ENCODE measurements at places on chromosomes 5 and 9. TPM values are rescaled to one million over a fixed set of nuclear protein-coding genes. Genes with fewer than 3 reads are reported as not detected.
A peak's percentile ranks its signal among the peaks of the same experiment; 100 is the strongest.

F12 gene
- 0.63 TPM for total RNA-seq

DNA sequence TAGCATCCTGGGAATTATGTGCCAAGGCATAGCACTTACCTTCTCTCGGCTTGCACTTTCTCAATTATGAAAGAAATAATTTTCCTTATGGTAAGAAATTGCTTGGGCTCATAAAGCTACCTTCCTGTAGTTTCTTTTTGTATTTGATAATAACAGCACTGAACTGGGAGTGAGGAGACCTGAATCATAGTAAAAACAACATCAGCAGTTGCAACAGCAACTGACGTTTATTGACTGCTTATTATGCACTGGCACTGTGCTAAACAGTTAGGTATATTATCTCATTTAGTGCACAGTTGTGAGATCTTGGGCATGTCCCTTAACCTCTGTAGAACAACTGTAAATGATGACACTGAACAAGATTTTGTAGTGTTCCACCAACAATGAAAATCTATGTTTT lies 135.2 kb downstream of the DOCK2 start:
- no peaks in the 10 kb centered on the region for H3K4me1 ChIP-seq
- H3K36me3 ChIP-seq: no peaks in the 10 kb centered on the region
- H3K27ac ChIP-seq: no peak overlapping the region

DNA sequence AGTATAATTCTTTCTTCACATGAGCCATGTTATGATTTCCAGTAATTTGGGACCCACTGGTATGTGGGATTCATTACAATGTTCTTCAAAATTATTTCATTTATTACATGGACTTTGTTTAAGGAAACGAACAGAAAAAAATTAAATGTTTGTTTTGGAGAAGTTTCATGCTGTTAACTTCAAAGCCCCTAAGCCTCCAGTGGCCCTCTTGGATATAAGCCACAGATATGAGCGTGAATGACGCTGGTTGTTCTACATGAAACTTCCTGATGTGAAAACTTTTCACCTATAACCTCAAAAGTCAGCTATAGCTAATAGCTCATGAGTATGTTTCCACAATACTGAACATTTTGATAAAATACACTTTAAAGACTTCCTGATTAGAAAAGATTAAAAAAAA lies 334.2 kb downstream of the PDE4D start:
- H3K4me3 ChIP-seq: no peak overlapping the region
- H3K36me3 ChIP-seq: no peaks in the 10 kb centered on the region
- no peaks in the 10 kb centered on the region for H3K27me3 ChIP-seq
- no peak for DNase-seq
- H3K27ac ChIP-seq: no peak overlapping the region
- H3K4me1 ChIP-seq: no peaks in the 10 kb centered on the region

NR2F1 gene
- total RNA-seq: 50.7 TPM

DNA sequence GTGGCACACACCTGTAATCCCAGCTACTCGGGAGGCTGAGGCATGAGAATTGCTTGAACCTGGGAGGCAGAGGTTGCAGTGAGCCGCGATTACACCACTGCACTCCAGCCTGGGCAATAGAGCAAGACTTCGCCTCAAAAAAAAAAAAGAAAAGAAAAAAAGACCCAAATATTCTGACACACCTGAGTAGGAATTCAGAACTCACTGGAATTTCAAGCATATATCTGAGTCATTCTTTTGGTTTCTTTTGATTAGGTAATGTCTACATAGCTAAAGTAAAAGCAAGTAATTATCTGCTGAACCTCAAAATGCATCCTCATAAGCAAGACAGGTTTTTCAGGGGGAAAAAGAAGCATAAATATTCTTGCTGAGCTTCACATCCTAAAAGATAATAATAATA lies 35.9 kb downstream of the ANKRD31 start:
- H3K27ac ChIP-seq: no peak overlapping the region
- H3K36me3 ChIP-seq: no peaks in the 10 kb centered on the region
- no peak for DNase-seq
- no peak overlapping the region for H3K4me3 ChIP-seq

ADAM19 gene
- total RNA-seq: 17.1 TPM

GRCh38 chr9:70040376-70040903 lies 3.2 kb upstream of the MAMDC2 start:
- H3K27ac ChIP-seq: no peak overlapping the region
- no peaks in the 10 kb centered on the region for H3K36me3 ChIP-seq
- H3K4me3 ChIP-seq: no peak overlapping the region
- H3K4me1 ChIP-seq: peaks cover 20% of the 10 kb centered on the region

- H3K36me3 ChIP-seq: no peaks in the 10 kb centered on the region
- no peaks in the 10 kb centered on the region for H3K4me1 ChIP-seq
- no peak for DNase-seq
- no peak overlapping the region for H3K27ac ChIP-seq
Measured at GRCh38 chr5:33921002-33921401, 15.2 kb upstream of the RXFP3 start.

DNA sequence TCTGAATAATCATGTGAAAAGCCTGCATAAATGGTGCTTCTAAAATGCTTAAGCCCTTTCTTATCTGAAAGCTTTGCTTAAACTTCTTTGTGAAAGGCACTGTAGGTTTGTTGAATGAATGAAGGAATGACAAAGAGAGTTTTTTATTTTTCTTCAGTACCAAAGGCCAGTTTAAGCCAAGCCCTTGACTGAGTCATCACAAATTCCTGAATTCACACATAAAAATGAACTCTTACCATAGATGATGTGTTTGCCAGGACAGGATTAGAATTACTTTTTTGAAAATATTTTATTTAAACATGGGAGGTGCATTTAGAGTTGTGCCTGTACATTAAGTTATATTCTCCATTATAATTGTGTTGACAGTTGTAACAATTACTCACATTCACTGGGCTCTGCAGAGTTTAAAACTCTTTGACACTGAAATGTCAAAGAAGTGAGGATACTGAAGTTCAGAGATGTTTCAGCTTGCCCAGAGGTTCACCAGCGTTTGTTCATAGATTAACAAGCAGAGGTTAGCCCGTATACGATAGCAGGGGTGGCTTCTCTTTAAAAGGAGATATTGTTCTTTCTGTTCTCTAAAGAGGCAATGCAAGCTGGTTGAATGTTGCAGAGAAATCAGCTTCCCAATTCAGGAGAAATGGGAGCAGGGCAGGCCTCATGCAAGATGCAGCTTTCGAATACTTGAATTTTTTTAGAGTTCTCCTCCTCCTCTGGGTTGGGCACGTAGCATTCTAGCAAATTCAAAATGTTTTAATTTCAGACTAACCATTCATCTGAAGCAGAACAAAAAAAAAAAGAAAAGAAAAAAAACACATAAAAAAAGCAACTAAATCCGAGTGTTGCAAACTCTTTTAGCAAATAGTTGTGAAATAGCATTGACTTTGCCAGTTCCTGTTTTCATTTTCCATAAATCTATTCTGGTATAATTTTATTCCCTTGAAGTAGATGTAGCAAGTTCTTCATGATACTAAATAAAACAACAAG lies 358.7 kb upstream of the KLF4 start:
- H3K4me1 ChIP-seq: no peaks in the 10 kb centered on the region
- H3K4me3 ChIP-seq: no peak overlapping the region
- no peaks in the 10 kb centered on the region for H3K36me3 ChIP-seq
- H3K27me3 ChIP-seq: no peaks in the 10 kb centered on the region
- H3K27ac ChIP-seq: peak overlapping the region; percentile 43

DNA sequence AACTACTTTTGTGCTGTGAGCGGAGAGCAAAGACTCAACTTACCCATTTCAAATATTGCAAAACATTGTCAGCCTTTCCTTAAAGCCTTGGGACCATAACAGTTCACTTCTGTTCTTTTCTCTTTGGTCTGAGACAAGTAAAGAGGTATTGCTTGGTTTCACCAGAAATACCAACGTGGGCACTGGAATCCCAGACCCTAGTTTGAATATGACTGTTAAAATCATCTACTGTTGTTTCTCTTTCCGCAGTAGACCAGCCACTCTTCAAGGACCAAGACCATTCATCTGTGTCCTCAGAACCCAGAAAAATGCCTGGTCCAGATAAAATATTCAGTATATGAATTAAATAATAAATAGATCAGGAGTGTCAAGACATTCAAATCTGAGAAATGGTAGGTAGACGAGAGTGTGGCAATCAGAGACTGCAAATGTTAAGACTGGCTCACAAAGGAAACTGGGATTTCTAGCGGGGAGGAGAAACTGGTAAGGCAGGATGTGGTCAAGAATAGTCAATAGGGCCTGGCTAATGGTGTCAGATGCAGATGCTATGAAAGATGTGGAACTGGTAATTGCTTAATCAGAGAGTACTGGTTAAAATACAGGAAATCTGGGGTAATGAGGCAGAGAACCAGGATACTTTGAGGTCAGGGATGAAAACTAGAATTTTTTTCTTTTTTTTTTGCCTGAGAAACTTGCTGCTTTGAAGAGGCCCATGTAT lies 82.1 kb upstream of the IL33 start:
- DNase-seq: no peak
- no peaks in the 10 kb centered on the region for H3K4me1 ChIP-seq
- no peak overlapping the region for H3K4me3 ChIP-seq
- H3K27ac ChIP-seq: no peak overlapping the region
- H3K27me3 ChIP-seq: peaks cover 4% of the 10 kb centered on the region

C8G gene
- total RNA-seq: 1.2 TPM

PCDHGC4 gene
- 2.5 TPM for total RNA-seq

LCN9 gene
- total RNA-seq: not detected

PLAC8L1 gene
- total RNA-seq: 0.47 TPM

GRCh38 chr5:124972703-124973102 lies 226.3 kb upstream of the ZNF608 start:
- no peaks in the 10 kb centered on the region for H3K27me3 ChIP-seq
- no peak overlapping the region for H3K27ac ChIP-seq
- no peak overlapping the region for H3K4me3 ChIP-seq
- H3K4me1 ChIP-seq: no peaks in the 10 kb centered on the region
- DNase-seq: no peak

DNA sequence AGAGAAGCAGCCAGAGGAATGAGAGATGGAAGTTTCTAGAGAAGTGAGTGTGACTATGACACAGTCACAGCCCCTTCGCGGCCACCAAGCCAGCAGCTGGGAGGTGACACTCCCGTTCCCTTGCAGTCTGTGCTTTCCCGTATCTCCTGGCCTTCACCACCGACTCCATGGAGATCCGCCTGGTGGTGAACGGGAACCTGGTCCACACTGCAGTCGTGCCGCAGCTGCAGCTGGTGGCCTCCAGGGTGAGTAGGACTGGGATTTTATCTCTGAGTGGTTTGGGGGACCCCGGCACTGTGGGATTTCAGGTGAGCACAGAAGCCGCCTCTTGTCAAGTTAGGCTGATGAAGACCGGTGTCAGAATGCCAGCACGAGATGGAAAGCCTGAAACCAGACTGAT lies 12.1 kb upstream of the SLC2A8 start:
- no peaks in the 10 kb centered on the region for H3K36me3 ChIP-seq
- H3K27me3 ChIP-seq: no peaks in the 10 kb centered on the region
- peaks cover 4% of the 10 kb centered on the region for H3K4me1 ChIP-seq
- no peak for DNase-seq
- no peak overlapping the region for H3K27ac ChIP-seq

DNA sequence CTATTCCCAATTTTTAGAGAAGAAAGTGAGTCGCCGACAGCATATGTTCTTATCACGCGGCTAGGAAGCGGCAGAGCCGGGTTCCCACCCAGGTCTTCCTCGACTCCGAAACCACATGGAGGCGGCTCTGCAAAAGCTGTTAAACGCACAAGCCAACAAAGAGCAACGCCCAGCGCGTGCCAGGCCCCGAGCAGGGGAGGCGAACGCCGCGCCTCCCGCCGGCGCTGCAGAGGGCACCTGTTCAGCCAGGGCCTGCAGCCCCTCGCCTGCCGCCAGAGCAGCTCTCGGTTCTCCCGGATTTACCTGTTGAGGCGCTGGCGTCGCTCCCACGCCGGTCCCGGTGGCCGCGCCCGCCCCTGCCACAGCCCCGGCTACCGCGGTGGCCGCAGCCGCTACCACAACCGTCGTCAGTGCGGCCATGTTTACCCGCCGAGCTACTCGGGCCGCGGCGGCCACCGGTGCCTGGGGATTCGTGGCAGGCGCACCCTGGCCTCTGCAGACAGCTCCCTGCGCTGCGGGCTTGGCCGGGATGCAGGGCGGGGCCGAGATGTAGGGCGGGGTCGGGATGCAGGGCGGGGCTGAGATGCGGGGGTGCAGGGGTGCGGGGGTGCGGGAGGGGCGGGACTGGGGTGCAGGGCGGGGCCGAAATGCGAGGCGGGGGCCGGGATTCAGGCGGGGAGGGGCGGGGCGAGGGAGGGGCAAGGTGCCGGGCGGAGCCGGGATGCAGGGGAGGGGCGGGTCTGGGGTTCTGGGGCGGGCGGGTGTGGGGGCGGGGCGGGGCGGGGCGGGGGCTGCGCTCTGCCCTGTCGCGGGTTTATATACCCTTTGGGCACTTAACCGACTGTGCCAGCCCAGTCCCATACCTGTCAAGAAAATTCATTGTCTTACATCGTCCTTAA lies at the start of gene CCDC112:
CCDC112 (minus strand) TSS at position 531 of the 899 bp plus-strand sequence; CDS start at position 420, 111 bp downstream.
- H3K4me1 ChIP-seq: peaks cover 11% of the 10 kb centered on the region
- H3K27ac ChIP-seq: peak within 1 kb of the TSS; percentile 64
- peak; percentile 96 for DNase-seq
- H3K36me3 ChIP-seq: no peaks in the 10 kb centered on the region
- H3K27me3 ChIP-seq: no peaks in the 10 kb centered on the region
- peak within 1 kb of the TSS; percentile 72 for H3K4me3 ChIP-seq

- no peak overlapping the region for H3K27ac ChIP-seq
- no peaks in the 10 kb centered on the region for H3K4me1 ChIP-seq
- no peak overlapping the region for H3K4me3 ChIP-seq
- no peaks in the 10 kb centered on the region for H3K27me3 ChIP-seq
Measured at GRCh38 chr5:145787507-145787906, 47.6 kb downstream of the PRELID2 start.

GRCh38 chr5:123718238-123718637 lies 206.3 kb downstream of the CSNK1G3 start:
- H3K4me1 ChIP-seq: no peaks in the 10 kb centered on the region
- no peaks in the 10 kb centered on the region for H3K27me3 ChIP-seq
- no peaks in the 10 kb centered on the region for H3K36me3 ChIP-seq

DNA sequence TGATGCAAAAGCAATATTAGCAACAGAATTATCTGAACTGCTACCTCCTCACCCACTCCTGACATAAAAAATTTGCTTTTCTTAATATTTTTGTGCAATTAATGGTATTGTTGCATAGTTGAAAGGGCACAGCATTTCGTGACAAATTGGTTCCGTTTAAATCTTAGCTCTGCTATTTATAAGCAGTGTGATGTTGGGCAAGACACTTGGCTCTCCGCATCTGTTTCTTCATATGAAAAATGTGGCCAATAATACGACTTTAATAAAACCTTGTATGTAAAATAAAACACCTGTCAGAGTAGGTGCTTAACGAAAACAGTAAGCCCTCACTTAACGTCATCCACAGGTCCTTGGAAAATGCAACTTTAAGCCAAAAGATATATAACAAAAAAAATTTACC lies 4.2 kb downstream of the TMEM167A start:
- no peak overlapping the region for H3K4me3 ChIP-seq
- peak; percentile 54 for DNase-seq
- H3K27me3 ChIP-seq: no peaks in the 10 kb centered on the region
